ENCODE measurements at places on chromosomes 4 and X.
A peak's percentile ranks its signal among the peaks of the same experiment; 100 is the strongest.

DNA sequence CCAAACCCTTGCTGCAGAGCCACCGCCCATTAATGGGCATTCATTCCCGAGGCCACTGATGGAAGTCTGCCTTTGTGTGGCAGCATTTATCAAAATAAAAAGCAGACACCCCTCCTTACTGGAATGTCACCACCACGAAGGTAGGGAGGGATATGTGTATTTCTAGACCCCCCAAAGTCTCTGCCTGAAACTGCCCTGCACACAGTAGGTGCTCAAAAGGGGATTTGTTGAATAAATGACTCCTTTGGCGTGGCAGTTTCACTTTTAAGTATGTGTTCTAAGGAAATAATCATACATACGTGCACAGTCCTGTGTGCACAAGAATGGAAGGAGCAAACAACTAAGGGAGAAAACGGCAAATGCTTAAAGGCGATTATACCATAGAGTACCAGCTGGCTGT lies 23.6 kb upstream of the GLOD5 start:
- DNase-seq: no peak

- no peak for DNase-seq
These were observed 323 bp downstream of the PDE6B start for GRCh38 chr4:625631-626161.

DNA sequence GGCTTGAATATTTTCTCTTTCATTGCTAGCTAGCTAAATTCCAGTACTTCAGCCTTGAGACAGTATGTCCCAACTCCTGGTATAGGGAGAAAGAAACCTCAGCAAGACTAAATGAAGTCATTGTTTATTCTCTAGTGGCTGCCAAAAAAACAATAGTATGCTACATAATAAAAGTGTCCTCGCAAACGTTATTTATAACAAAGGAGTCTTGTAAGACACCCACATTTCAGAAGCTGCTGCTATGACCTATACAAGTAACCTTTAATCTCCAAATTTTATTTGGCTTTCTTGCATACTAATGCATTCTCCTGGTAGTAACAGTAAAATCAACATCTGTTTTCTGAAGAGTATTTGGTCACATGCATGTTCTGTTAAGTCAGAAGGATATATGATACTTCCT lies 28.8 kb downstream of the NEK1 start:
- DNase-seq: no peak

- DNase-seq: no peak
These were observed 111.0 kb downstream of the PDE5A start for GRCh38 chr4:119517361-119518229.

- DNase-seq: no peak
These were observed 154.2 kb upstream of the FAM9B start for GRCh38 chrX:9188117-9188516.

DNA sequence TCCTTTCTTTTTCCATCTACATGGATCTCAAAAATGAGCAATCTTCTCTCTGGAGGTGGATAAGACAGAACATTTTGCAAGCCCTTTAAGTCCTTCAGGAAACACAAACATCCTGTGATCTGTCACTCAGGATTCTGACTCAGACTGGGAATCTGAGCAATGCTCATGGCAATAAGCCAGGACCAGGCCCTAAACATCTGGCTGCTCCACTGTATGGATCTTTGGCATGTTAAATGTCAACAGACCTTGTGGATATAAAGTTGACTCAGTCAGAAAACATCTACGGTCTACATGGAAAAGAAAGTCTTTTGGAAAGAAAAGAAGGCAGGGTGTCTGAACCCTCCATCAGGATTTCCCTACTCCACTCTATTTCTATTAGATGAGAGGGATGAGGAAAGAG lies 17.8 kb upstream of the CHIC2 start:
- peak; percentile 78 for DNase-seq

DNA sequence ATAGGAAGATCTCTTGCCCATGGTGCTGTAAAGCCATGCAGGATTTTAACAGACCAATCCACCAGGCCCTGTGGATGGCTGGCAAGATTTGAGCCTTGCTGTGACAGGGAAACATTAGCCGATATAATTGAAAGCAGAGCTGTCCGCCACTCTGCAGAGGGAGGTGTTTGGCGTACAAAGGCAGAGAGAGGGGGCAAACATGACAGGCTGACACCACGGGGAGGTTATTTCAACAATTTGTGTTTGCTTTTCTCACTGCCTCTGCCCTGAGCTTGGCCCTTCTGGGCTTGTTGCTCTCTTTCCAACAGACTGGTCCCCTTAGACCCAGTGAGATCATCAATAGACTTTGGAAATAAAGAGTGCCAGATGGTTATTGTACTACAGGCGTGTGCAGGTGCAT lies 59.4 kb downstream of the CLNK start:
- no peak for DNase-seq

- no peak for DNase-seq
These were observed 22.6 kb upstream of the IGFBP7 start for GRCh38 chr4:57132743-57133137.

DNA sequence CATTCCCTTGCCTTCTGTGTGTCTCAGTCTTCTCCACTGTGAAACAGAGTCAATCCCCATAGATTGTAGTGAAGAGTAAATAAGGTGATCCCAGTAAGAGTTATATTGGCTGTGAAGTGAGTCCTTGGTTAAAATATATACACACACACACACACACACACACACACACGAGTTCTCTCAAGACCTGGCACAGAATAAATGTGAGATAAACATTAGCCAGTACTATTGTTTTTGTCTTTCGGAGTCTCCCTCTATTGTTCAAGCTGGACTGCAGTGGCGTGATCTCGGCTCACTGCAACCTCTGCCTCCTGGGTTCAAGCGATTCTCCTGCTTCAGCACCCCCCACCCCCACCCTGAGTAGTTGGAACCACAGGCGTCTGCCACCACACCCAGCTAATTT lies 44.8 kb upstream of the FAM156A start:
- DNase-seq: no peak

DNA sequence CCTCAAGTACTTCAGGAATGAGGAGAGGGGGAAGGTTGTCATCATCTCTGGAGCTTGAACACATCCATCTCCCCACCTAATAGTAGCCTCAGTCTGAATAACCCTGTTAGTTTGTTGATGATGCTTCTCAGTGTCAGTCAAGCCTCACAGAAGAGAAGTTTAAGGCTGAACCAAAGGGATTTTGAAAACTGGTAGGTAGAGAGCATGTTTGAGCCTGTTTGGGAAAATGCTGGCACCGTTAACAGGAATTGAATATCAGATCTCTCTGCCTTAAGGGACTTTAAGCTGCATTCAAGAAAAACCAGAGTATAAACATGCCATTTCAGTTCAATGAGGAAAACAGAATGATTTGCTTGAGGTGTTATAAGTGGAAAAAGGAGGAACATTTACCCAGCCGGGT lies 73.1 kb downstream of the MAPK10 start:
- no peak for DNase-seq

DNA sequence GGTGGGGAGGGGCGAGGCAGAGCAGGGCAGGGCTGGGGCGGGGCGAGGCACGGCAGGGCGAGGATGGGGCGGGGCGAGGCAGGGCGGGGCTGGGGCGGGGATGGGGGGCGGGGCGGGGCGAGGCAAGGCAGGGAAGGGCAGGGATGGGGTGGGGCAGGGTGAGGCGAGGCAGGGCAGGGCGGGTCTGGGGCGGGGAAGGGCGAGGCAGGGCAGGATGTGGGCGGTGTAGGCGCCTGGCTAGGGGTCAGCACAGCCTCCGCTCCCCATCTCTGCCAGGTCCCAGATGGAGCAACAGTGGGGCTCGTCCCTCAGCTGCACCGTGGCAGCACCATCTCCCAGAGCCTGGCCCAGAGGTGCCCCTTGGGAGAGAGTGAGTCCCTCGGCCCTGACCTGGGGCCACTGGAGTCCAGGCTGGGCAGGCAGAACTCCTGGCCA lies 4.2 kb upstream of the SRPK3 start:
- DNase-seq: no peak

DNA sequence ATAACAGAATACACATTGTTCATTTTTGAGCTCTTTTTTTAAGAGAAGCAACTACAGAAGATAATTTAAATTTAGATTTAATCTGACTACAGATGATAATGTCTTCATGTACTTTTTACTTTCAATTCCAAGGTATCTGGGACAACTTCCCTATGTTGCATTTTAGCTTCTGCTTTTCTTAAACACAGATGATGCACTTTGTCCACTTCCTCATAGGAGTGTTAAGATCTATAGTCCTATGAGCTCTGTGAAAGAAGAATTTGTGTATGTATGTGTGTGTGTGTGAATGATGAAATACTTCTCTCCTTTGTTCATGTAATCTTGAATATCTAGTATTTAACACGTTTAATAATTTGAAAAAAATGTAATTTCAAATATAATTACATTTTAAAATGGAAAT lies 5.3 kb upstream of the FHIP1A start:
- DNase-seq: no peak

All from HTR-8/SVneo (cell line).